ENCODE measurements at places on chromosomes 3 and 15.

- peak; percentile 37 for DNase-seq
Observed at GRCh38 chr15:45276831-45277230, 24.8 kb downstream of the SLC28A2 start.

- DNase-seq: peak; percentile 86
Observed at GRCh38 chr3:187318819-187319616, 27.5 kb upstream of the MASP1 start.

GRCh38 chr3:184242297-184242685 is 6.5 kb downstream of the ALG3 start:
- no peak for DNase-seq

GRCh38 chr3:141544697-141545096 is 57.9 kb downstream of the RASA2 start:
- no peak for DNase-seq

DNA sequence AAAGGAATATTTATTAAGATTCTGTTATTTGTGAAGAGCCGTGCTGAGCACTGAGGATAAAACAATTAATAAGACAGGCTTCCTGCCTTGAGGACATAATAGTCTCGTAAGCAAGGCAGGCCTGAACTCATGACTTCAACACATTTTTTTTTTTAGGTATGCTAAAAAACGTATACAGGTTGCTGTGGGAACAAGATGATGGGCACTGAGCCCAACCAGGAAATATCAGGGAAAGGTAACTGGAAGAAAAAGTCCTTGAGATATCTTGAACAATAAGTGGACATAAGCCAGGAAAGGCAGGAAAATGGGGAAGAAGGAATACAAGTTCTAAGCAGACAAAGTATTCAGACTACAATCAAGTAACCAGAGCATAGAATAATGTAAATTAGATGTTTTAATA is 26.1 kb downstream of the CERS3 start:
- DNase-seq: no peak

DNA sequence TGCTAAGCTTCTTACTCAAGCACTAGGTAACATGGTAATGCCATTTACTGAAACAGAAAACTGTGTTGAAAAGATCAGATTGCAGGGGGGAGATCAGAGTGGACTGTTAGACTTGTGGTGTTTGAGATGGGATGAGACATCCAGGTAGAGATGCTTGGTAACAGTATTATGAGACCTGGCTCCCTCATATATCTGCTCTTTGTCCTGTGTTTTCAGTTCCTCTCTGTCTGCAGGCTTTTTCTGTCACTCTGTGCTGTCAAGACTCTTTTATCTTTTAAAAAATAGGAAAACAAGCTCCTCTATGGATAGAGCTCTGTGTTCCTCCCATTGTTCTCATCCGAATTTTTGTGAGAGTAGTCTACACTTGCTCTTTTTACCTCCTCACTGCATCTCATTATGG is 48.1 kb downstream of the CALML4 start:
- DNase-seq: no peak

DNA sequence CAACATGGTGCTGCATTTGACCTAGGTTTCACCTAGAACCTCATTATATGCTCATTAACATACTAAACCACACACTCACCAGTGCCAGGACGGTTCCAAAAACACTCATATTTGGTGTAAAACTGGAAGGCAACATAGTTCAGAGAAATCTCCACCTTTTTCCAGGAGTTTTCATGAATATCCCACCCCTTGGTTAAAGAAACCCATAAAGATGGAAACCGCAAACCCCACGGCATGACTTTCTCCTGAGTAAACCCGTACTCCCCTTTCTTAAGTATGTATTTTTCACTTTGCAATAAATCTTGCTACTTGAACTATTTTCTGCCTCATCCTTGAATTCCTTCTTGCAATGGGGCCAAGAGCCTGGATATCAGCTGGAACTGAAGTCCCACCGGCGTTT is 379.3 kb downstream of the MAGI1 start:
- peak; percentile 28 for DNase-seq
